ENCODE measurements at places on chromosomes 11 and 22.

DNA sequence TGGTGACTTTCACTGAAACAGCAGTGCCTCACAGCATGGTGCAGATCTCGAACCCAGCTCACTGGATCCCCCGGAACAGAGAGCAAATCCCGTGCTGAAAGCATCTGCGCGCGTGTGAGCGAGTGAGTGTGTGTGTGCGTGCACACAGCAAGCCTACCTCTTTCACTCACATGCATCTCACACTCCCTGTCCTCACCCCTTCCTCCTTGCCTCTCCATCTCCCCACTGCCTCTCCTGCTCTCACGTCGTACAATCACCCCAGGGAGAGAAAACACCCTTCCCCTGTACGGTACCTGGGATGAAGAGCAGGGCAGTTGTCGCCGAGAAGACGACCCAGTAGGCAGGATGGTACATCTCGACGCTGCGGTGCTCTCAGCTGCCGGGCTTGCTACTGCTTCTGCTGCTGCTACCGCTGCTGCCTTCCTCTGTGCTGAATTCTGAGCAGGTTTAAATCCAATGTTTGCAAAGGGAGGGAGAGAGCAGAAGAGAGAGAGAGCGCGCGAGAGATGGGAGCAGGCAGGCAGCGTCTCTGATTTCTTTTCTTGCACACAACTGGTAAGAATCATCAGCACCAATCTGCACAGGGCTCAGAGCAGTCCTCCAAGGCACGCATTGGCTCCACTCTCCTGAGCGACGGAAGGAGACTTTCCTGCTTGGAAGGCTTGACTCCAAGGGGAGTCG, at the start of gene OPCML:
OPCML (minus strand) TSS at position 531 of the 681 bp plus-strand sequence.
- DNase-seq = no peak

DNA sequence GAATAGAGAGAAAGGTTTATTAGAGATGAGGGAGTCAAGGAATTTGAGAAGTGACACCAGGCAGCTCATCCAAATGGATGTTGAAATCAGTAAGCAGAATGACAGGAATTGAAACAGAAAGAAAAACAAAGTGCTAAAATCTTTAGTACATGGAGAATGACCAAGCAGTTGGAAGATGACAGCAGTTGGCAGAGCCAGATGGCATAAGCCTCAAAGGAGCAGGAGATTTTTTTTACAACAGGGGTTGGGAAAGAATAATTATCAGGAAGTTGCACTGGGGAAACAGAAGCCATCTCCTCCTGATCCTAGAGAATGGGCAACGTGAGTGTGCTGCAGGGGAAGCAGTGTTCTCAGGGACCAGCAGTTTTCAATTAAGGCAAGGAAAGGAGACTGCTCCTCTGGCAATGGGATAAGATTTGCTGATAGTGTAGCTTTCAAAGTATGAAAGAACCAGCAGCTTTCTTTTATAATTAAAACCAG, 28.9 kb downstream of the RAB39A start:
- DNase-seq = no peak

GRCh38 chr11:15936011-15936410, 420.3 kb downstream of the SOX6 start:
- DNase-seq = no peak

GRCh38 chr11:17259519-17259918, 17.0 kb upstream of the NUCB2 start:
- DNase-seq = no peak

- DNase-seq = no peak
Observed at GRCh38 chr11:91819195-91819594, 405.4 kb upstream of the FAT3 start.

DNA sequence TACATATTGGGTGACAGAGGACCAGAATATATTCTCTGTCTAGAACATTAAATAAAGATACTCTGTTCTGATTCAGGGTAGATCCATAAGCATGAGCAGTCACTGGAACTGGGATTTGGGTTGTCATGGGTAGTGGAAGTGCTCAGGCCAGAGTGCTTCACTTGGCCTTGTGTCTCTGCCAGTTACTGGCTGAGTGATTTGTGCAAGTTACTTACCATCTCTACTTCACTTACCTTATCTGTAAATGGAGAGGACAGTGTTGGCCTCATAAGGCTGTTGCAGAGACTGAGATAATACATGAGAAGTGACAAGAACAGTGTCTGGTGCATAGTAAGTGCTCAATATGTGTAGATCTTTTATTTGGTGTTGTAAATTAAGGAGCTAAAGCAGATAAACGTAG, 17.6 kb downstream of the ATXN10 start:
- no peak for DNase-seq

GRCh38 chr11:72228844-72229231, 4.3 kb downstream of the INPPL1 start:
- no peak for DNase-seq

GRCh38 chr22:30701872-30702271, 7.2 kb downstream of the OSBP2 start:
- DNase-seq = no peak

All from neuronal stem cell (in vitro differentiated cells).